NCI-H2081 (cell line): ENCODE measurements at places on chromosomes 7 and 10.

- no peak for DNase-seq
Observed at GRCh38 chr7:80232979-80233724, 98.5 kb downstream of the GNAI1 start.

DNA sequence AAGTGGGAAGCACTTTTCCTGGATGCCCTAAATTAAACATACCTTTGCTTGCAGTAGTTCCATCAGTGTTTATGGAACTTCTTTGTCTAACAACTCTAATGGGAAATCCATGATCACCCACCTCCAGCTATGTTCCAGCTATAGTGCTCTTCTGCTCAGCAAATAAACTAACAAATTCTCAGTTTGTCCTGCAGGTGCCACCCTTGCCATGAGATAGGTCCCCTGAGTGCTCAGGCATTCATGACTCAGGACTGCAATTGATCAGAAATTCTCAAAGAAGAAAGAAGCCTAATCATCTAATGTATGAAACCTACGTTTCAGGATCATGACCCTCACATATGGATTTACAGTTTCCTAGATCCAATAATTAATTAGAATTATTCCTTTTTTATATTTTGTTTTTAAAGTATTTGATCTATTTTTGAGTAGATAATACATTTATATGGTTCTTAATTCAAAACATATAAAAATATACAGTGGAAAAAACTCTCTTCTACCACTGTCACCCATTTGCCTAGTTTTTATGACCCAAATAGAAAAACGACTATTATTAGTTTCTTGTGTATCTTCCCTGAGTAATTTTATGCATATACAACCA is 48.7 kb upstream of the DYNC1I1 start:
- peak; percentile 86 for DNase-seq

- no peak for DNase-seq
Observed at GRCh38 chr10:130863044-130863443, 448.5 kb downstream of the TCERG1L start.

DNA sequence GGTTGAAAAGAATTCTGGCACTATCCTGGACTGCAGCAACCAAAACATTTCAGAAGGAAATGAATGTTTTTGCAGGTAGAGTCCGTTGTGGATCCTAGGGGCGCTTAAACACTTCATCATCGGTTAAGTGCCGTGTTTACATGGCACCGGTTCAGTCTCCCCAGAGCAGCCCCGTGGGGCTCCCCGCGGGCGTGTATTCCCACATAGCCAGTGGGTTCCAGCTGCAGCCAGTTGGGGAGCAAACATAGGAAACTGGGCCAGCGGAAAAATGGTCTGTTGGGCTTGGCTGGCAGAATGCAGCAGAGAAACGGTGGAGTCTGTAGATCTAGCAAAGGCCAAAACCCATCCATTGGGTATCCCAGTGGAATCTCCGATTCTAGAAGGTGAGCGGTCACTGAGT is 113.0 kb upstream of the SH2B2 start:
- DNase-seq = no peak

DNA sequence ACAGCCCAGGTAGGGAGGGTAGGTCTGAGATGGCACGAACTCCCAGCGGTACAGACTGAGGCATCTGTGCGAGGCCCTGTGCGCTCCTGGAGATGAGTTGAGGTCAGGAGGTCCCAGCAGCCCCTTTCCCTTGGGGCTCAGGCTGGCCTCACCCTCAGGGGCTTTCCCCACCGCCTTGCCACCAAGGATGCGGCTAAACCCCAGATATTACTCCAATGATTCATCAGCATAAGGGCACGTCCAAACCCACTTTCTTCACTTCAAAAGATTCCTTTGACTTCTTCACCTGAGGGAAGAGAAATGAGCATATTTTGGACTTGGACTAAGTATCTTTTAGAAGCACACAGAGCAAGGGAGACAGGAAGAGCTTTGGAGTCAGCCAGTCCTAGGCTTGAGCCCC is 20.3 kb downstream of the UROS start:
- DNase-seq = no peak

- DNase-seq = no peak
Observed at GRCh38 chr7:13037216-13037615, 349.8 kb downstream of the ARL4A start.

GRCh38 chr7:5692112-5692844 is 89.2 kb downstream of the RNF216 start:
- no peak for DNase-seq

DNA sequence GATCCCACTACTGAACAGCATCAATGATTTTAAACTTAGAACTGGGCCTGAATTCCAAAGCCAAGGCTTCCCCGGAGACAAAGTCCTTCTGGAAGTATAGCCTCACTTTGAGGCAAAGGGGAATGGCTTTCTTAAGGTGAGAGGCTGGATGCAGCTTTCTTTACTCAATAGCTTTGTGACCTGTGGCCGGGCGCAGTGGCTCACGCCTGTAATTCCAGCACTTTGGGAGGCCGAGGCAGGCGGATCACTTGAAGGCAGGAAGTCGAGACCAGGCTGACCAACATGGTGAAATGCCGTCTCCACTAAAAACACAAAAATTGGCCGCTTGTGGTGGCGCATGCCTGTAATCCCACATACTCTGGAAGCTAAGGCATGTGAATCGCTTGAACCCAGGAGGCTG is 3.2 kb upstream of the FGFR2 start:
- DNase-seq = no peak
